DMS79 (cell line): ENCODE measurements at places on chromosomes 5 and 9.

GRCh38 chr5:157390551-157391297 lies 69.3 kb upstream of the NIPAL4 start:
- DNase-seq = no peak

DNA sequence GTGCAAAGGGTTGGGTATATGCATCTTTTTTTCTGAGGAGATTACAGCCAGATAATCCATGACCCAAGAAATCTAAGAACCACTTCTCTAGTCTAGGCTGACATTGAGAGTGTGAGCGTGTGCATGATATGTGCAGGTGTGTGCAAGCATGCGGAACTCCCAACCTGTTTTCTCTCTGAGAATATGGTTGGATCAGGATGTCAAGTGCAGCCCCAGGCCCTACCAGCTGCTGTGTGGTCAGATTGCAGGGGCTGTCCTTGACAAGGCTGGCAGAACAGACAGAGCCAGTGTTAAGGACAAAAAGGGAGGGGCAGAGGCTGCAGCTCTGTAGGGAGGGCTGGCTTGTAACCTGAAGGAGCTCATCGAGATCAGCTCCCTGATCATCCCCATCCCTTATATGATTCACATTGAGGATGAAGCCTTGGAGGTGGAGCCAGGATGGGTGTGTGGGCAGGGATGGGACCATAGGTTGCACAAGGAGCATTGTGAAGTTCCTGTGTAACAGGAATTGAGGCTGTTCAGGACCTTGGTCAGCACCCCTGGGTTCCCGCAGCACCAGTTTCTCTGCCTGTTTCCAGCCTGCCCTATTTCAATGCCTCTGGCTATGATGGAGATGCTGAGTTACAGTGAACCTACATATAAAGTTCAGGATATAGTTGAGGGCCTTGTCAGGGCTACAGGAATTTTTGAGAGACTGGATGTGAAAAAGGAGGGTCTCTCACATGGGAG lies 52.6 kb upstream of the ARAP3 start:
- DNase-seq = peak; percentile 89

GRCh38 chr5:18792145-18792544 lies 1157.9 kb downstream of the TAF11L14 start:
- DNase-seq = no peak

DNA sequence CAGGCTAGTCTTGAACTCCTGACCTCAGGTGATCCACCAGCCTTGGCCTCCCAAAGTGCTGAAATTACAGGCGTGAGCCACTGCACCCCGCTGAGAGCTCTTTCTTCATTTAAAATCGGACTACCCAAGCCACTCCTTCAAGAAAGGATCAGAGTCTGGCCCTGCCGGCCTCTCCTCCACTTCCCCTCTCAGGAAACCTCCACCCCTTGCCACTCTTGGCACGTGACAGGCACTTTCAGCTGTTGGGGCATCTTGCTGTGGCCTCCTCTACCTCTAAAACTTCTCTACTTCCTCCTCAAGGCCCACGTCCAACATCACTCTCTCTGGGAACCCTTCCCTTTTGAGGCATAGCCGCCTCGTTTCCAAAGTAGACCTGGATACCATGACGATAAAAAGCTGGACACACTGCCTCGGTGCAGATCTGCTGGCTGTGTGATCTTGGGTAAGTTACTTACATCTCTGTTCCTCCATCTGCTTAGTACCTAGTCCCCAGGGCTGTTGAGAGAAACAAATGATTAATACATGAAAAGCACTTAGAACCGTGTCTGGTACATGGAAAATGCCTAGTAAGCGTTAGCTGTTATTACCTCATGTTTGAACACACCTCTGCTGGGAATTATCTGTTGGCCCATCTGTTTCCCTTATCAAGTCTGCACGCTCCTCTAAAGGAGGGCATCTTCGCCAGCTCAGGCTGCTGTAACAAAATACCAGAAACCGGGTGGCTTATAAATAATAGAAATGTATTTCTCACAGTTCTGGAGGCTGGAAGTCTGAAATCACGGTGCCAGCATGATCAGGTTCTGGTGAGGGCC lies 55.3 kb downstream of the SMIM23 start:
- no peak for DNase-seq

- no peak for DNase-seq
Measured at GRCh38 chr5:149422366-149423048, 43.4 kb upstream of the IL17B start.

GRCh38 chr9:127058645-127059021 lies 63.8 kb downstream of the ANGPTL2 start:
- no peak for DNase-seq

DNA sequence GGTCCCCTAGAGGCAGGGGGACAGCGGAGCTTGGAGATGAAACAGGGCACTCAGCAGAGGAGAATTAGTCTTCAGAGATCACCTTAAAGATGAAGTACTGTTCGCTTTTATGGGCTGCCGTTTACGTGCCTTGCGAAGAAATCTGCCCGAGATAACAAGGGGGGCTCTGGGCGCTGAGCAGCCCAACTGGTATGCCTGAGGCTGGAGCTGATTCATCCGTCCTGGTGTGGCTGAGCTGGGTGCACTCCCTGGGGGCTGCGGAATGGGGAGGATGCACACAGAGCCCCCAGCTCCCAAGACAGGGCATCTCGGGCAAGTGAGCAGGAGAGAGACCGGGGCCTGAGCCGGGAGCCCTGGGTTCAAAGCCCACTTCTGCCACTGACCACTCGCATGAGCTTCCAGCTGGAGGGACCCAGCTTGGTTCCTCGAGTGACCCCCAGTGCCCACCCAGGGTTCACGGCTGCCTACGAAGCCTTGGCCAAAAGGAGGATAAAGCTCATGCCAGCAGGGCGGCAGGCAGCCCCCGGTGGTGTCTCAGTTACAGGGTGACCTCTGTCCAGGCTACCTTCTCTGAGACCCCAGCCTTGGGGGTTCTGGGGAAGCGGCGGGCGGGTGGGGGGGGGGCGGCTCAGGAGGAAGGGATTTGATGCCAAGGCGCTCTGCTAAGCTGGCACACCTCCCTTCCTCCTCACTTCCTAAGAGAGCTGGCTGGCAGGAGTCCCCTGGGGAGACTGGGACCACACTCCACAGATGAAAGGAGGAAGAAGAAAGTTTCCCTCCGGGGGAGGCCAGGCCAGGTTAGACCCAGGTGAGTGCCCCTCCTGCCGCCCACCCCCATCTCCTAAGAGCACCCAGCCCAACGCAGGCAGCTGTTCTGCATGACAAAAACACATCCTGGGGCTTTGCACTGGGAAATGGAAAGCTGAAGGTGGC lies 5.7 kb downstream of the FIBCD1 start:
- no peak for DNase-seq
